ENCODE measurements at places on chromosomes 3 and 15. TPM values are rescaled to one million over a fixed set of nuclear protein-coding genes. Genes with fewer than 3 reads are reported as not detected.

DNA sequence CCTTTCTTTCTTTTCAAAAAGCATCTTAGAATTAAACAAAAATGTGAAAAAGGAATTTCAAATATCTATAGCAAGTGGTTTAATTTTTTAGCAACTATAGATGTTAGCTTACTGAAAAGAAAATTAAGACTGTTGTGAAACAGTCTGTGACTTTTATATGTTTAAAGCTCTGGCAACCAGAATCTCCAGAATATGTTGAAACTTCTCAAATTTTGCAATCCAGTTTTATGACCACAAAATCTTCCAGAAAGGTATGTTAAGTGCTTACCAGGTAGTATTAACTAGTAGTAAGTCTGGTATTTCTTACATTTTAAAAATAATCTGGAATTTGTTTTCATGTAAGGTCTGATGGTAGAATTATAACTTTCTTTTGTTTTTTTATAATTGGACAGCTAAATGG, 235.0 kb downstream of the SLC9A9 start:
- no peak for DNase-seq

DNA sequence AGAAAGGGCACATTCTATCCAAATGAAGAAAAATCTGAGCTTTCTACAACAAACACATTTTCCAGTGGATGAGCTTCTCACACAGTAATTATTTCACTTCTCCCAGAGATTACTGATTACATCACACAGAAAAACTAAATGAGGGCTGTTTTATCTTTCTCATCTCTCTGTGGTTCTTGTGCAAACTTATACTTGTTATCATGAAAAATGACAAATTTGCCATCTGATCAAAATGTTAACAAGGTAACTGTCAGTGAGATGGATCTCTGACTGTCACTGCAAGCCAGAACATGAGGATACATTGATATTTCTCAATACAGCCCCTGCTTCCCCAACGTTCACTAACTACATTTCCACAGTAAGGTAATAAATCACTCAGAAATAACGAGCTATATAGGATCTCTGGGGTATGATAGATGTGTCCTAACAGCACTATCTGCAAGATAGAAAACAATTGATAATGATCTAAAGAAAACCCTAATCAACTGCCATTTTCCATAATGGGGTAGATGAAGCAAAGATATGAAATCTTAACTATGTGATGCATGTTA, 829.3 kb upstream of the CFAP20DC start:
- DNase-seq, result no peak

- no peak for DNase-seq
These were observed 253.4 kb downstream of the LPP start for GRCh38 chr3:188407158-188407880.

GRCh38 chr3:155737844-155738460, 6.9 kb downstream of the PLCH1 start:
- no peak for DNase-seq

DNA sequence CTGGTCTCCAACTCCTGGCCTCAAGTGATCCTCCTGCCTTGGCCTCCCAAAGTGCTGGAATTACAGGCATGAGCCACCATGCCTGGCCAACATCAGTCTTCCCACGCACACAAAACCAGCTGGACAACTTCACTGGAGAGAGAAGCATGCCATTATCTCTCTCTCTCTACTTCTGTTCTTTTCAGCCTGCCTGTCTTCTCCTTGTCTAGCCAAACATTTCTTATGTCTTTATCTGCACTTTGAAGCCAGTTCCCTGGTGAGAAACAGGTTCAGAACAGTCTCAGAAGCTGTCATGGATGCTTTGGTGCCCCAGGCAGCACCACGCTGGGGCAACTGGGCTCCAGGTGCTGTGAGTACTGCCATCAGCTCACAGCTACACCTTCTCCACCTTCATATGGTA, 79.8 kb downstream of the PRICKLE2 start:
- no peak for DNase-seq

DNA sequence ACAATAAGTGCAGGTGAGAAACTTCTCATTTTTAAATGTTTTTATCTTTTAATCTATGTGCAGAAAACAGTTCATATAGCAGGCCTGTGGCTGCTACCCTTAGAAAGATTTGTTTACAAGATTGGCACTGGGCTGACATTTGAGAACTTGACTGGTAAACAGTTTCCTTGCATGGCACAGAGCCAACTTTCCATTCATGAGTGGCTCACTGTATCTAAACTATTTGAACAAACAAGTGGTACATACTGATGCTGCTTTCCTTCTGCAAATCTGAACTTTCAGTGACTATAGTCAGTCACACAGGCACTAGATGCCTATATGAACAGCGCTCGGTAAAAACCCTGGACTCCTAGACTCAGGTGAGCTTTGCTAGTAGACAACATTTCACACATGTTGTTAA, 6.3 kb upstream of the GTPBP8 start:
- DNase-seq, result no peak

GRCh38 chr15:35271371-35272043, 186.4 kb upstream of the NANOGP8 start:
- DNase-seq, result no peak

- no peak for DNase-seq
These were observed 44.8 kb downstream of the PEAK1 start for GRCh38 chr15:77375133-77375532.

GRCh38 chr3:151283907-151284461, 5.6 kb upstream of the P2RY14 start:
- peak; percentile 61 for DNase-seq

DNA sequence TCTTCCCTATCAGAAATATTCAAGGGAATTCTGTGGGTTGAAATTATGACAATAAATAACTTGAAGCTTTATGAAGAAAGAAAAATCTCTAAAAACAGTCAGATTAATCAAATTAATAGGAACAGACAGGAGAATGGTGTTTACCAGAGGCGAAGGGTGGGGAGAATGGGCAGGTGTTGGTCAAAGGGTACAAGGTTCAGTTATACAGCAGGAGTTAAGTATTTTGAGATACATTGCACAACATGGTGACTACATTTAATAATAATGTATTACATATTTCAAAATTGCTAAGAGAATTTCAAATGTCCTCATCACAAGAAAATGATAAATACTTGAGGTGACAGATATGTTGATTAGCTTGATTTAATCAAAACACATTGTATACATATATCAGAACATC, 18.6 kb downstream of the SPCS1 start:
- DNase-seq, result no peak

DNA sequence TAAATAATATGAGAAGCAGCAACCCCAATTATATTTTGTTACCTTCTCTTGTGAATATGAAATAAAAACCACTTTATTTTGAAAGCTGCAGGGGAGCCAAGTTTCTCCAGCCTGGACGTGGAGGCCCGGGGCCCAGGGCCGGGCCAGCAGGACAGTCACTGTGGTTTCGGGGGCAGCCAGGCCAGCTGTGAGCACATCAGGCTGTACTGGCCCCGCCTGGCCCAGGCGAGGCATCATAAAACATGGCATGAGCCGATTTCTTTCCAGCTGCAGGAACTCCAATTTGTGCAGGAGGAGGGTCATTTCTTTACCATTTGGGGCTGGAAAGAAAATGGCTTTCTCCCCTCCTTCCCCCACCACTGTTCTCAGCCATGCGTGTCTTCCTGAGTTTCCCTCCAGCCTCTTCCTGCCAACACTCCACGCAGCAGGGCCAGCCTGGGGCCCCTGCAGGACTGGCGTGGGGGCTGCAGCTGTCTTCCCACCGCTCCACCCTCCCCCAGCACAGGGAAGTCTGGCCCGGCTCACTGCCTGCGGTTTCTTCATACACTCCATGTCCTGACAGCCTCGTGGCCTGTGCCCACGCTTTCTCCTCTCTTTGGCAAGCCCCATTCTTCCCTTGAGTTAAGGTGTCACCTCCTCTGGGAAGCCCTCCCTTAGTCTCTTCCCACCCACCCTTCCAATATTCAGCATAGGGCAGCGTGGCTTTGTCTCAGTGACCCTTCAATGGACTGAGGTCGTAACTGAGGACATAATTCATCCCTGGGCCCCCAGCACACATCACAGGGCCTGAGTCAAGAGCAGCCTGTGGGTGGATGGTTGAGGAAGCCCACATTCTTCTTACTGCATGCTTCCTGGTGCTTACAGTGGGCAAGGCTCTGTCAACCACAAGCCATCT, 135.8 kb downstream of the CHSY1 start:
- peak; percentile 30 for DNase-seq

DNA sequence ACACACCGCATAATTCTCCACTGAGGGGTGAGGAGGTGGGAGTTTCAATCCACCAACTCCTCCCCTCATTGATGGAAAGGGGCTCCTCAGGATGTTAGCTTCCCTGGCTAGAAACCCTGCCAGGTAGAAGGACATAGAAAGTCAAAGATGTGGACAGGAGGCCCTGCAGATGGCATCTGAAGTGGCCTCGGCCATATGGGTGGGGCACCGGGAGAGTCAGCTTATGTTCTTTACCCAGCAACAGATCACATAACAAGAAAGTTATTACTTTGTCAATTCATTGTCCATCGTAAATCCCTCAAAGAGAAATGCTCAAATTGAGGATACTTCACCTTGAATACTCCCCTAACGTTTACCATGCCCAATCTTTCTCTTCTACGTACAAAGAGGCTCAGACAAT, 97.3 kb upstream of the ARHGEF3 start:
- no peak for DNase-seq

DNA sequence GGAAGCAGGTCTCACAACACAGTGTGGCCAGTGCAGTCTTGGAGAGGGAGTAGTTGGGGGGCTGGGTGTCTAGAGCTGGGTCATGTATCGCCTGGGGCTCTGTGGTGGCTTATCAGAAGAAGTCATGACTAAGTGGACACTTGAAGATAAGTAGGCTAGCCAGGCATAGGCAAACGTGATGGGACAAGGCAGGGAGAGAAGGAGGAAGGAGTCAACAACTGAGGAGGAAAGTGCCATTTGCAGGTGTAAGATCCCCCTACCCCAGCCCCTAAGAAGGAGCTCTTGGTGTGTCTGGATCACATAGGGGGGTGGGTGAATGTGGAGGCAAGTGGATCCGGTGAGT, 352.3 kb downstream of the LRTM1 start:
- peak; percentile 33 for DNase-seq

DNA sequence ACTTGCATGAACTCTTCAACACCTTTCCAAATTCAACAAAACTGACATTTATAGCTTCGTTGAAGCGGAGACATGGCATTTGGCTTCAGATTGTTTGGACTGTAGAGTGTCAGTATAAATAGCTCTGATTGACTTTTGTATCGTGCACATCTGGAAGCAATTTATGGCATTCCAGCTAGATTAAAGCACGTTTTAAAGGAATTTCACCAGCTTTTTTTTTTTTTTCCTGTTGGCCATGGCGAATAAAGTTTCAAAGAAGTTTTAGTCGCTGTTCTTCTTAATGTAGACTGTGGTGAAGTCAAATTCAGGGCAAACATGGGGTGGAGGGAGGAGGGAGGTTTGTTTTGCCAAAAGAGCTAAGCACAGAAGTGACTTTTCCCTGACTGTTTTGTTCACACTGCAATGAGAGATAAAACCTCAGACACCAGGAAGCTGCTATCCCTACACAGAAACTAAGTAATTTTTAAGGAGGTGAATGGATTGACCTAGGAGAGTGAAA, 391.0 kb upstream of the RARB start:
- peak; percentile 8 for DNase-seq

GRCh38 chr3:126912027-126912422, 70.9 kb upstream of the PLXNA1 start:
- peak; percentile 38 for DNase-seq

- no peak for DNase-seq
These were observed 51.6 kb upstream of the SLC6A11 start for GRCh38 chr3:10764259-10765051.

DNA sequence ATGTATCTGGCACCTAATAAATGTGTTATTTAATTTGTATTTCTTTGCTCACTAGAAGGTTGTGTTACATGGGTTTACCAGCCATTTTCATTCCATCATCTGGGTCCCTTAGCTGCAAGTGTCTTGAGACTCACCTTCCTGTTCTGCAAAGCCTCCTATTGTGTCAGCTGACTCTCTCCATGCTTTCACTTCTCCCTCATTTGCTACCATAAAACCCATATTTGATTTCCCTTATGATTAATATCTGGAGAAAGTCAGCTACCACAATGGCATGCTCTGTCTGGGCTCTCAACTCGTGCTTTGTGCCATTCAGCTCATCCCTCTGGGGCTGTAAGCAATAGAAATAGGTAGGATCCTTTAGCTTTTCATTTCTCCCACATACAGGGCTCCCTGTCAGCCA, 79.5 kb upstream of the EIF1B start:
- no peak for DNase-seq

GRCh38 chr3:31043184-31043819, 148.8 kb upstream of the GADL1 start:
- DNase-seq, result no peak

- DNase-seq, result no peak
These were observed 71.4 kb upstream of the HACD2 start for GRCh38 chr3:123656274-123656673.

DNA sequence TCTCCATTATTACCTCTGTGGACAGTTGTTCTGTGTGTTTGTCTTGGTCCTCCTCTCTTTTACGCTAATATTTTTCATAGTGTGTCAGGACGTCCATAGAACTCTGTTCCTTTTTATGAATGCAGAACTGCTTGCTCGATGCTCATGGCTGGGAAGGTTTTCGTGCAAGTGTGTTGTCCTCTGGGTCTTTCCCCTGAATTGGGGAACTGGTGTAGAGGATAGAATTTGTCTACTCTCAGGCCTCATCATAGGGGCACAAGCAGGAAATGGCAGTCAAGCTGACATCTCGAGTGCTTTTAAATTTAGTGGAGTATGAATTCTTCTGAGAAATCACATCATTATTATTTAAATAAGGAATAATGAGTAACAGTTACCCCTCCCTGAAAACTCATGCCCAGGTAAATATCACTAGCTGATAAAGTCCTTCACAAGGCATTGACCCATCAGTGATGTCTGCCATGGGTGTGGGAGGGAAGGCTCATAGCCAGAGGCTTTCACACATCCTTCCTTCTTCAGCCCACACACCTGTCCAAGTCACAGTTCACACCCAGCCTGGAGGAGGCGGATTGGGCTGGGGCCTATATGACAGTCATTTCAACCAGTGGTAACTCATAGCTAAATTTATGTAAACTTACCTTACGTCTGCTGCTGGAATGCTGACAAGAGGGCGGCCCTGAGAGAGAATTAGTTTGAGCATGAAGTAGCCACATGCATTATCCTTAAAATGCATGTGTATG, 226.1 kb downstream of the PLCL2 start:
- DNase-seq, result no peak

- peak; percentile 40 for DNase-seq
These were observed 46.4 kb upstream of the KLF13 start for GRCh38 chr15:31280046-31280830.

Gene C15orf62
- total RNA-seq, result not detected

Gene ACTRT3
- total RNA-seq, result not detected

Gene CLPX
- 46.7 TPM for total RNA-seq

Gene CHRNB4
- total RNA-seq, result not detected

Gene GPR176
- 32.4 TPM for total RNA-seq

Gene CFAP100
- total RNA-seq, result not detected

Gene ZNF662
- total RNA-seq, result 0.30 TPM

Gene DLEC1
- total RNA-seq, result not detected

Gene IL17RD
- total RNA-seq, result 0.46 TPM

Gene SHC4
- total RNA-seq, result 0.24 TPM

All from Daoy (cell line).